ENCODE measurements at places on chromosomes 13 and 19. TPM values are rescaled to one million over a fixed set of nuclear protein-coding genes. Genes with fewer than 3 reads are reported as not detected.

Gene RPL21
- total RNA-seq: 742 TPM

Gene ZNF729
- not detected for total RNA-seq

DNA sequence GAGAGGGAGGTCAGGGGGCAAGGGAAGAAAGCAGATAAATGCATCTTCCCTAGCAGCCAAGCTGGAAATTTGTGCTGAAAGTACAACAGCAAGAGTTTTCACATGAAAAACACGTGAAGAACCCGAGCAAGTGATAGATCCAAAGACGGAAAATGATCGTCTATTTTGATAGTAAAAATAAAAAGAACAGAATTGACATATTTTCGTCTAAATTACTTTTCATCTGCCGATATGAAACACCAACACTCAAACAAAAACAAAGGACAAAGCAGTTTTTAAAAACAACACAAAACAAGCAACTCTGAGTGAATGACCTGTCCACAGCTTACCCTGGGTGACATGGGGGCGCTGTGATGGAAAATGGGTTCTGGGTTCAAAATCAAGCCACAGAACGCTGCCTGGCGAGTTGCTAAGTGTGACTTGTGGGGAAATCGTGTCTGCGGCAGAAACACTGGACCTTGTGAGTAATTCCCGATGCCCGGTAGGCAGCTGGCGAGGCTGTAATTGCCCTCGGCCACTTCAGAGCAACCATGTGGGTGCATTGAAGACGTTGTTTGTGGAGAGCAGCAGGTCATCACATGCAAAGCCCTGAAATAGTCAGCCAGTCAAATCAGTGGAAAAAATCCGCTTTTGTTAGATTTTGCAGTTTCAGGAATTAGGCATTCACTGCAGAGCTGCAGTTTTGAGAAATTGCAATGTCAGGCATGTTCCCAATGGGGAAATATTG, 7.4 kb downstream of the SOX1 start:
- no peak for DNase-seq

DNA sequence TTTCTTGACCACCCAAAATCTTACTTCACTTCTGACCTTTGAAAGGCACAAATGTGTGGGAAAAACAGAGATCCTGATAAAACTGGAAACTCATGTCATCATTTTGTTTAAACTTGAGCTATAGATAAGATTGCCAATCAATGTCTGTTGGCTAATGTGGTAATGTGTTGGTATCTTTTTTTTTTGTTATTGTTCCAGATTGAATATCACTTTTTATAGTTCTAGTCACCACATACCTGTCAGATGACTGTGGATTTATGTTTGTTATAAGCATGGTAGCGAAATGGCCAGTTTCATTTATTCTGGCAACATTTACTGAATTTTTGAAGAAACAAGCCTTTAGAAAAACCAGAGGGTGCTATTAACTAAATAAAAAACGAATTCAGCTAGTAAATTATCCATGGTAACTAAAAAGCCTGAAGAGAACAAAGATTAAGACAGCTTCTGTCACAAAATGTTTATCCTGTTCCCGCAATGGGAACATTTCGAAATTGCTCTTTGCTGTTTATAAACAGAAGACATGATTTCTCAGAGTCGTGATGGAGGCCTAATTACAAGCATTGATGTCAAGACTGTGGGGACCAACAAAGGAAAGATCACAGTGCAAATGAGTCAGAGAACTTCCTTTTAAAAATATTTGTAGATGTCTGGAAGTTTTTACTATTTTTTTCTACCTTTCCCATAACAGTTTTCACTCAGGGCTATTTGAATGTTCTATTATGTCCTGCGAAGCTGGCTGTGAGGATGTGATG, 82.9 kb upstream of the POSTN start:
- DNase-seq: no peak

- no peak for DNase-seq
These were observed 1.7 kb upstream of the ANKRD10 start for GRCh38 chr13:110916301-110917142.

- DNase-seq: no peak
These were observed 1.5 kb downstream of the ACP4 start for GRCh38 chr19:50791594-50792271.

DNA sequence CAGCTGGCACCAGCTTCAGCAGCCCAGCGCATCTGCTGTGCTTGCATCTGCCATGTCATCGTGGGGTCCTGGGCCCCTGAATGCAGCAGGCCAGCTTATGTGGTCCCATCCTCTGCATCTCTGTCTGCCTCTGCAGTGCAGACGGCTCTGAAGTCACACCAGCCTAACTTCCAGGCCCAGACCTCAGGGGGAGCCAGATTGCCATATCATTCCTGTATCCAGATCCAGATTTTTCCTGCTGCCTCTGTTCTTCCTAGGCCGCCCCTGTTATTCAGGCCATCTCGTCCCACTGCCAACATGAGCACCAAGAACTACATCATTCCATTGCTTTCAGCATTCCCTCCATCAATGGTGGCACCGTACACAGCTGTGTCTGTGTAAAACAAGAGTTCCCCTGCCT, 571.6 kb downstream of the UQCRFS1 start:
- no peak for DNase-seq

GRCh38 chr19:35216833-35217648, 11.5 kb downstream of the FAM187B start:
- no peak for DNase-seq

DNA sequence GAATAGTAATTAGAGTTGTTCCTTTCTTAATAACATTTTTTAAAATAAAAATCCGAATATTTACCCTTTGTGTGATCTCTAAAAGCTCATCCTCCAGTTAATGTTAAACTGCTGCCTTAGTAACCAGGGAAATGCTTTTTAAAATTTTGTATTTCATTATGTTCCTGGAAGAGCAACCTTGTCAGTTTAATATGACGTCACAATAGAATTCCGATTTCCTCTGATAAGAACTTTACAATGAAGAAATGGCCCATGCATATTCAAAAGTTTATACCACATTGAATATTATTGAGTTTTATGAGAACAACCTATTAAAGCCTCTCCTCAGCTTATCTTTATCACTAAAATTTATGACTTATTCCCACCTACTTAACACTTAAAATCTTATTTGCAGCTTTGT, 1566.6 kb downstream of the EFNB2 start:
- DNase-seq: no peak

DNA sequence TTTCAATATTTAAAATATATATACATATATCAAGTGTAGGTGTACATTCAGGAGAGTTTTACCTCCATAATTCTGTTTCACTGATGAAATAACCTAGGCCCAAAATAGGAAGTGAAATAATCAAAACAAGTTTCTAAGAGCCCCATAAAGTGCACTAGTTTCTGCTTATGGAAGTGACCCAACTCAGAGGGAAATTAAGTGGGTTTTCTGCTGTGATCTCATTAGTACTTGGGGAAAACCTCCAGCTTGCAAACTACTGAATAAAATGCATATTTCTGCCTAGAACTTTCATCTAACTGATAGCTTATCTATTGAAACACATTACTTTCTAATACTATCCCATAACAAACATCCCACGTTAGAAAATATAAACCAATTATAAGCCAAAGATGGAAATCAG, 45.4 kb upstream of the MIR17HG start:
- no peak for DNase-seq

- DNase-seq: no peak
These were observed 220.3 kb downstream of the NBEA start for GRCh38 chr13:35162420-35162819.

DNA sequence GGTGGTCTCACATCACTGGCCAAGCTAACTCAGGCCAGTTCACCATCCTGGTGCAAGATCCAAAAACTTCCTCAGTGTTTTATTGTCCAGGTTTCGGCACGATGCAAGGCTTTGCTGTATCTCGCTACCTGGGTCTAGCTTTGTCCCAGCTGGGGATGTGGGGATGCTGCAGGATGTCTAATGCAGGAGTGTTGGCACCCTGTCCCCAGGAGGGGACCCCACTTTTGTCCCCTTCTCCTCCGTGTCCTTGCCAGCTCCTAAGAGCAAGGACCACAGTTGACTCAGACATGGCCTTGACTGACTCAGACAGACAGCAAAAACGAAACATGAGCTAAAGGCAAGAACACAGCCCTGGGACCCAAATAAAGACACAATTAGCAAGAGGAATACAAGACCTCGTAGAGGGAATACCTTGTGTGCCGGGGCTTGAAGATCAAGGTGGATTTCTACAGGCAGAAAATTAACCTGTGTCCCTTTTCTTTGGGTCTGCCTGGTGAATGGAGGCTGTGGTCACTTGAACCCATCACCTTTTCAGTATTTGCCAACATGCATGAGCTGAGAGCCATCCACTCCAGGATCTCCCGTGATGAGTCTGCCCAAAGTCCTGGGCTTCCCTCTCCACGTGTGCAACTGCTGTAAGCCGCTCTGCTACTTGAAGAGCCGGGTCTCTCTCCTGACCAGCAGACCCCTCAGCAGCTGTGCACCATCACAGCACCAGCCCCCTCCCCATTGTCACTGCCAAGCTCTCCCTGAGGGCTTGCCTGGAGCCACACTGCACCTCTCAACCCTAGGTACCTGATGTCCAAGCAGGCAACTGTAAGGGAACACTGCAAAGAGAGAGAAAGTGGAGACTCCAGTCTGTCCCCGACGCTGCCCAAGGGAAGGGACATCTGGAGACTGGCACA, 149.5 kb upstream of the ZNF507 start:
- no peak for DNase-seq
